Skeletal muscle cell (primary cell): ENCODE measurements at places on chromosomes 3 and 15.

GRCh38 chr15:40104296-40104864 is 4.3 kb downstream of the BMF start:
- DNase-seq = no peak

DNA sequence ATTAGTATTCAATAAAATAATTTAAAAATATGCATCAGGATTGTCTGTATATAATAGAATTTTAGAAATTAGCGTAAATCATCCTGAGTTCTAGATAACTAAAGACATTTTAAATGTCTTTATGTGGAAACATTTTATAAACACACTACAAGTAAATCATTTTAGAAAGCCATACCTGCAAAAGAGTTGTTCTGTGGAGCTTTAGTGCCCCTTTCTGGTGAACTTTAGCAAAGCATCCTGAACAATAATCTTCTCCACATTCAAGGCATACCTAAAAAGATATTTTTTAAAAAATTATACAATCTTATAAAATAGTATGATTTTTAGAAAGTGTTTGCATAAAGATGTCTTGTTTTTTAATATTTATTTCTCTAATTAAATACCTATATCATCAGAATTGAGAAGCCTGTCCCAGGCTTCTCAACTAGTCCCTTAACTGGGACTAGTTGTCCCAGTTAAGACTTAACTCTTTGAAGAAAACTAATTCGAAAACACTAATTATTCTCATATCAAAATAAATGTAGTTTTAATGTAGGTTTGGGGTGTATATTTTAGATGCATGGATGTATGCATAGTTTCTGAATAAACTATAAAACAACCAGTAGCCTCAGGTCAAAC is 29.7 kb downstream of the ZBBX start:
- no peak for DNase-seq

GRCh38 chr3:28406241-28406640 is 57.6 kb upstream of the AZI2 start:
- DNase-seq = no peak

GRCh38 chr3:60651799-60652198 is 599.5 kb downstream of the FHIT start:
- DNase-seq = no peak

DNA sequence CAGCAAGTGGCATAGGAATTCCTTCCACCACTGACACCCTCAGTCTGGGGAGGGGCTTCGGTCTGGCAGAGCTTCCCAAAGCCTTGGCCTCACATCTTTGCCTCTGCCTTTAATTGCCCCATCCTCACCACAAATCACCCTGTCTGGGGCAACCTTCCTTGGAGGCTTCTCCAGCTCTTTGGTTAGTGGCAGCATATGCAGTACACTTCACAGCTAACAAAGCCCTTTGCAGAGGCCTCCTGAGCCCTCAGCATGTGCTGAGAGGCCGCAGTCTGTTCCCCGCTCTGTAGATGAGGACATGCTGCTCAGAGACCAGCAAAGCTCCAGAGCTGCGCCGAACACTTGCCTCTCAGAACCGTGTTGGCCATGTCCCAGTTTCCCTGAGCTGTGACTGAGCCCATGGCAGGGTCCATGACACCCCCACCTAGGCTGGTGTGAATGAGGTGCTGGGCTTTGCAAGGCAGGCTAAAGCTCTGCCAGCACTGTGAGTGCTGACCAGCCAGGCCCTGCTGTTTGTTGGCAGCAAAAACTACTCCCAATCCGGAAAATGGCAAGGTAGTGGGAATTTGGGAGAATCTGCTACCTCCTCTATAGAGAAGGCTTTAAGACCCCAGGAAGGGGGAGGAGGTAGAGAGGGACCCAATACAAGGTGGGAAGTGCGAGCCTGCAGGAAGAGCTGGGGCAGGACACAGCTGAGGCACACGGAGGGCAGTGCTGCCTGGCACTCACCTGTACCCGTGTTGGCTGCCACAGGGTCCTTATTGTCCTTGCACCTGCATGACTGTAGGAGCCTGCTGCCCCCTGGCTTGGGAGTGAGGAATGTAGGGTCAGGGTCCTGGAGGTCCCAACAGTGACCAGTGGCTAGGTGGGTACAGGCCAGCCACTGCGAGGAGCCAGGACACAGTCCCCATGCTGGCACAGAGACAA is 8.4 kb upstream of the KLF15 start:
- DNase-seq = no peak

GRCh38 chr3:117743993-117744392 is 1034.4 kb downstream of the TUSC7 start:
- no peak for DNase-seq
